ENCODE measurements at places on chromosomes 7 and 10.

GRCh38 chr10:75646218-75646915, 214.9 kb downstream of the LRMDA start:
- no peak for DNase-seq

- no peak for DNase-seq
Measured at GRCh38 chr10:59333701-59334100, 28.6 kb downstream of the FAM13C start.

GRCh38 chr7:157753713-157754415, 417.1 kb downstream of the DNAJB6 start:
- DNase-seq, result no peak

- DNase-seq, result no peak
Measured at GRCh38 chr10:111976557-111976956, 207.0 kb downstream of the GPAM start.

DNA sequence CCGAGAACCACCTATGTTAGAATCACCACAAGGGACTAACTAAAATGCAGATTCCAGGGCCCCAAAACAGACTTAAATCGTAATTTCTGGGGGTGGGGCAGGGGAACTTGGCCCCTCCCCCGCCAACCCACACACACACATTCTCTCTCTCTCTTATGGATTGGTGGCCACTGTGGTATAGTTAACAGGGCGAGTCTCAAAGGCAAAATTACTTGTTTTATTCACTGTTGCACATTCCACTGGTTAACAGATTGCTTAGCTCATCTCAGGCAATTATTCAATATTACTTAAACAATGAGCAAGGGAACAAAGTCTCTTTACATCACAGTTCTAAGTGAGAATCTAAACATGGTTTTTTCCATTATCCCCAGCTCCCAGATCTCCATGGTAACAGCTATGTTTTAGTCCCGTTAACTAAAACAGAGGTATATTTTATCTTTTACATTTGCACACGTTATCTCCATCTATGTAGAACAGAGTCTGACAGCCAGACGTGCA, 38.5 kb downstream of the IGF2BP3 start:
- no peak for DNase-seq

GRCh38 chr7:45203936-45204445, 46.4 kb downstream of the RAMP3 start:
- no peak for DNase-seq

DNA sequence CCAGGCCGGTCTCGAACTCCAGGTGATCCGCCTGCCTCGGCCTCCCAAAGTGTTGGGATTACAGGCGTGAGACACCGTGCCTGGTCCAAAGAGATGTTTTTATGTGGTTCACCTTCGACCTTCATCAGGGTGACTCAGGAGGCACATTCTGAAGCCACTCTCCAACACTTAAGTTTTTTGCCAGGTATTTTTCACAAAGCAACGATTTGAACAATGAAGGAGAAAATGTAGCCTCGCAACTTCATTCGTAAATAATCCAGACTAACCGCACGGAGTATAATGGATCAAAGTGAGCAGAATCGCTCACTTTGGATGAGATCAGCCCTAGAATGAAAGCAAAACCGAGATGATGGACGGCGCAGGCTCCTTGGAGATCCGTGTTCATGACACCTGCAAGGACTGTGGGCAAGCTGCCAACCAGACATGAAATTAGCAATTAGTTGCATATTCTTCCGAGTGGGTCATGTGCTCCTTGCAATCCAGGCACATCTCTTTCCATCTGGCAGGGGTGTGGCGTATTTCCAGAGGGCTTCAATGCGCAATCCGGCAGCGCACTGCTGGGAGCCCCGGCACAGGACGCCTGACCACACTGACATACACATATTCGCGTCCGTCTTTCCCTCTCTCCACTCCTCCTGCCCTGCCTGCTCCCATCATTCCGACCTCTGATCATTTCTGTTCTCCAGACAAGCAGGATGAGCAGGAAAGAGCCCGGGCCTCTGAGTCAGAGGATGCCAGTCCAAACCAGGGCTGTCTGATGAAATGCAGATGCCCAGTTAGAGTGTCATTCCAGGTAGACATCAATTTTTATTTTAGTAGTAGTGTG, 148.4 kb downstream of the KLF6 start:
- no peak for DNase-seq

DNA sequence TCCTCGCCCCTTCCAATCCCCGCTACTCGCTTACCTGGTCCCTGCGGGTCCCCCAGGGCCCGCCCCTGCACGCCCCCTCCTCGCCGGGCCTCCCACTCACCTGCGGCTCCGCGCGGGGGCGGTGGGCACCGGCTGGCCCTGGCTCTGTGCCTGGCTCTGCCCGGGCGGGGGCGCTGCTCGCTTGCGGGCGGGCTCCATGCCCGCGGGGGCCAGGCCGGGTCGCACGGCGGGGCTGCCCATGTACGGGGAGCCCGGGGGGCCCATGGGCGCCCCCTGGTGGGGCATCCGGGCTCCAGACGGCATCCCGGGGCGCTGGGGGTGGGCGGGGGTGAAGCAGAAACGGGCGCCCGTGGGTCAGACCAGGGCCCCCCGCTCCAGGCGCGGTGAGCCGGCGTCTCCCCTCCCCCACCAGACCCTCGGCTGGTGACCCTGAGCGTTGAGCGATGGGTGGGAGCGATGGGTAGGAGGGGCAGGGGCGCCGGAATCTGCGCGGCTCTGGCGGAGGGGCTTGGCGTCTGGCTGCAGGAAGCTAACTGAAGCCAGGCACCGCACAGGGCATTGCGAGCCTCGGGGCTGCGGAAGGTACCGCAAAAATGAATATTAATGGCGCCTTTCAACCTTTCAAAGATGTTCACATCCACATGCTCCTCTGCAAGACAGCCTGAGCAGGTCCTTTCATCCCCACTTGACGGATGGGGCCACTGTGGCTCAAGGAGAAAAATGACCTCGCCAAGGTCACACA, 3.0 kb downstream of the SMARCD3 start:
- peak; percentile 80 for DNase-seq

- DNase-seq, result no peak
Measured at GRCh38 chr10:9035355-9035754, 980.9 kb downstream of the GATA3 start.

GRCh38 chr10:122650331-122650730, 49.3 kb downstream of the C10orf120 start:
- DNase-seq, result no peak

- no peak for DNase-seq
Measured at GRCh38 chr7:44990109-44991023, 9.6 kb upstream of the CCM2 start.

DNA sequence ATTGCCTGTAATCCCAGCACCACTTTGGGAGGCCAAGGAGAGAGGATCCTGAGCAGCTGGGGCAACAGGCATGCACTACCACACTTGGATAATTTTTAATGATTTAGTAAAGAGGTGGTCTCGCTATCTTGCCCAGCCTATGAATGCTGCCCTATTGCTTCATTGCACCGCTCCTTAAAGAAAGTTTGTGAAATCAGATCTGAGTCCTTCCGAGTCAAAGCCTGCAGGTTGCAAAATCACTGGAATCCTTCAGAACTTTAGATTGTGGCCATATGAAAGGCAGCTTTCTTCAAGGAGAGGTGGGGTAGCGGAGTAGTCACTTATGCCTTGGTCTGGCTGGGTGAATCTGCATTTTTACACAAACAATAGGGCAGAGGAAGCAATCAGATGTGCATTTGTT, 166.3 kb downstream of the ARHGAP12 start:
- no peak for DNase-seq

GRCh38 chr7:4621396-4621795, 60.7 kb upstream of the FOXK1 start:
- no peak for DNase-seq

- no peak for DNase-seq
Measured at GRCh38 chr10:5460468-5461202, 38.7 kb downstream of the CALML5 start.

GRCh38 chr7:54719425-54719824, 39.6 kb downstream of the SEC61G start:
- DNase-seq, result no peak

- DNase-seq, result no peak
Measured at GRCh38 chr7:1761097-1761496, 91.0 kb downstream of the ELFN1 start.

DNA sequence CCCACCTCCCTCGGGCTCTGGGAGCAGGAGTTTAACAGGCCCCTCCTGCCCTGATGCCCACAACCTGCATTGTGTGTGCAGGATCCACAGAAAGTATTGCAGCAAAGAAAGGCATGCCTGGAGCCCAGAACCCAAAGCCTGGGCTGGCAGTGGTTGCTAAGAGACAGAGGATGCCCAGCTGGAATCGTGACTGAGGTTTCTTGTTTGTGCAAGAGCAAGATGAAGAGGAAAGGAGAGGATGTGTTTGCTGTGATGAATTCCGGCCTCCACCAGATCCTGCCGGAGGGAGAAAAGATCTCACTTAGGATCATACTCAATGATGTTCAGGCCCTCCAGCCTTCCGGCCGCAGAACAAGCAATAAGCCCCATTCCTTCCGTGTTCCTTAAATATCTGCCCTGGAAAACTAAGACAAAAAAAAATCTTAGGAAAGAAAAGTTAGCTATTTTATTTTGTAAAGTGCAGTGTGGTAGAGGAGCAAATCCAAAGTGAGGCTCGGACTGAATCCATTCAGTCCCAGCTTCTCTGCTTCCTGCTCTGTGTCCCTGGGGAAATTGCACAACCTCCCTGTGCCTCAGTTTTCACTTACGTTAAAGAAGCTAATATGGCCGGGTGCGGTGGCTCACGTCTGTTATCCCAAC, 57.1 kb downstream of the SLIT1 start:
- DNase-seq, result no peak

- no peak for DNase-seq
Measured at GRCh38 chr7:70068531-70068930, 470.3 kb downstream of the AUTS2 start.

GRCh38 chr10:1420661-1421362, 316.5 kb downstream of the ADARB2 start:
- peak; percentile 81 for DNase-seq

GRCh38 chr10:73552819-73553715, 38.1 kb downstream of the USP54 start:
- DNase-seq, result no peak

GRCh38 chr10:6279540-6280267, 77.0 kb downstream of the PFKFB3 start:
- no peak for DNase-seq

- DNase-seq, result no peak
Measured at GRCh38 chr7:4461531-4461930, 220.6 kb upstream of the FOXK1 start.

DNA sequence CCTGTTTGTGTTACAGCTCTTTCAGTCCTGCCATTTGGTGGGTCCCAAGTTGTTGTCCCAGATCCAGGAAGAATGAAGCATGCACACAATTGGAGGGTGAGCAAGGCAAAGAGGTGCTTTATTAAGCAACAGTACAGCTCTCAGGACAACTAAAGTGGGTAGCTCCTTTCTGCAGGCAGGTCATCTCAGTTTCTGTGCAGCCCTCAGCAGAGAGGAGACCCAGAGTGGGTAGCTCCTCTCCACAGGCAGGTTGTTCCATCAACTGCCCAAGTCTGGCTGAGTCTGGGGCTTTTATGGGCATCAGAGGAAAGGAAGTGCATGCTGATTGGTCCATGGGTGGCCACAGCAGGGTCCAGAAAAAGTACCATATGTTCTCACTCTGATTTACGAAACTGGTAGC, 624.5 kb downstream of the LRMDA start:
- DNase-seq, result no peak

- DNase-seq, result peak; percentile 79
Measured at GRCh38 chr10:114544045-114544659, 113.9 kb downstream of the ABLIM1 start.

DNA sequence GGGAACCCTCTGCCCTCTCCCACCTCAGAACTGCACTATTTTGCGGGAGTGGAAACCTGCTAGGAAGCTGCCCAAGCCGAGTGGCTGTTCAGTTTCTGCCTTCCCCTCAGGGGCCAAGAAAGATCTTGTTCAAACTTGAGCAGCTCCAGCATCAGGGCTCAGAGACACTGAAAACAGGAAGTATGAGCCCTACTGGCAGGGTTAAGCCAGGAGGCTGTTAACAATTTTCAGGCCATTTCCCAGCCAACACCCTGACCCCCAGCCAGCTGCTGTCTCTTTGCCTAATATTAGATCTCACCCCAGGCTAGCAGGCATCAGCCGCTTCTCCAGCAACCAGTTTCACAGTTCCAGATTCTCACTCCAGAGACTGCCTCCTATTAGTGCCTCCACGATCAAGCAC, 9.2 kb downstream of the PLAU start:
- DNase-seq, result no peak

- DNase-seq, result no peak
Measured at GRCh38 chr10:110842326-110842904, 29.3 kb upstream of the PDCD4 start.

DNA sequence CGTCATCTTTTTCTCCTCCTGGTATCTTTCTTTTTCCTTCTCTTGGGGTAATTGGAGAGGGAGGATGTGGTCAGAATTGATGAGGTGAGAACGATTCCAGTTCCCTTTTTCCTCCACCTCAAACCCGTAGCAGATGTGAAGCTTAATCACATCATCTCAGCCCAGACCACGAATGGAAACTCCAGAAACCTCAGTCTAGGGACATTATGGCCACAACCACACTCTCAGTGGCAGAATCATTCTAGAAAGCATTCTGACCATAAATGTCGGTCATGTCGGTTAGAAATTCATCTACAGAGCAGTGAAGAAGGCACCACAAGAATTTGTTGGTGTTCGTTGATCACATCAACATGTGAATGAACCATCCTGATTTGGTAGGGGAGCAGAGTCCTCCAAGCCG, 78.7 kb downstream of the GATA3 start:
- peak; percentile 74 for DNase-seq

- no peak for DNase-seq
Measured at GRCh38 chr7:87561702-87562101, 39.0 kb downstream of the ABCB1 start.
